T-helper 17 cell (primary cell): ENCODE measurements at places on chromosomes 7 and 10.

DNA sequence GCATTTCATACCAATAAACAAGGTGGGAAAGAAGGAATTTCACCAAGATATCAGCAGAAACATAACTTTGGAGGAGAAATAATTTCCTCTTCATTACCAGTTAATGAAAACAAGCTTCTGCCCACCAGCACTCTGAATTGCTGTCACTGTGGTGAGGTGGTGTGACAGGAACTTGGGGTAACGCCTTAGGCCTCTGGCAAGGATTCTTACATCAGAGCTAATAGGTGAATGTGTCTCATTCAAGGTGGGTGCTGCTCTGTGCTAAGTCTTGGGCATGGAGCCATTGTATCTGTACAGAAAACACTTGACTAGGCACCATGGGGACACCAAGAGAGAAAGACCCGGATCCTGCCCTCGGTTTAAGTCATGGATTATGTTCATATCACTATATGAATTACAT, 8.3 kb upstream of the LOXL4 start:
- no peak for DNase-seq

DNA sequence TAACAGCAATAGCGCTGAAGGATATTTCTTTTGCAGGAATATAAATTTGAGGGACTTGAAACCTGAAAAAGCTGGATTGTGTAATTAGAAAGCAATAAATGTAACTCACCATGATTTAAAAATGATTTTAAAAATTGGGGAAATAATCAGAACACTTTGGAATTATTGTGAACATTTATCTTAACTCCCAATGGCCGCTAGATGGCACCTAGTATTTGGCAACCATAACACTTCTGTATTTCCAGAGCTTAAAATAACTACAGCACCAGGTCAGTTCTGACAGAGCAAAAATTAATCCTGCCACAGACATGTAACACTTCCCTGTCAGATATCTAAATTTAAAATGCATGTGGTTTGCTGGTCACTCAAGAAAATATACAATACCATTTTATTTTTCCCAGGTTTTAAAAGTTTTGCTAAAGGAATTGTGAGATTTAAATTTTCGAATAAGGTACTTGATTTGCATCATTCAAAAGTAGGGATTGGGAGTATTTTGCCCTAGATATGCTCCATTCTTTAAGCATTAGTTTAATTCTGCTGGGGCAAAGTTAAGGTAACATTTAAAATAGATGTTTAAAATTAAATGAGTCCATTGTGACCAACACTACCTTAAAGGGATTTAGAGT, 144.5 kb downstream of the PPP1R3A start:
- DNase-seq = no peak

DNA sequence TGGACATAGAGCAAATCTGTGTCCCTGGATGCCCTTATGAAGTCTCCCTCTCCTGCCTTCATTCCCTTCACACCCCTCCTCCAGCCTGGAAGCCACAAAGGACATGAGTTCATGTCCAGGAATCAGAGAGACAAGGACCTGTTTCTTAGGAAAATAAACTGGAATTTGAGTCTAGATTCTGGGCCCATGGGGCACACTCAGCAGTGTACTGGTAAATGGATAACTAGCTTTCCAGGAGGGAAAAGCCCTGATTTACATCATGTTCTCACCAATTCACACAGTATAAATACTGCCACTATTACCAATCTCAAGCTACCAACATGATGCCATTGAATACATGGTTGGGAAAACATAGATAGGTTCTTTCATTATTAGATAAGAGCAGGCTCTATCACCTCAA, 9.9 kb downstream of the FAM237B start:
- no peak for DNase-seq

DNA sequence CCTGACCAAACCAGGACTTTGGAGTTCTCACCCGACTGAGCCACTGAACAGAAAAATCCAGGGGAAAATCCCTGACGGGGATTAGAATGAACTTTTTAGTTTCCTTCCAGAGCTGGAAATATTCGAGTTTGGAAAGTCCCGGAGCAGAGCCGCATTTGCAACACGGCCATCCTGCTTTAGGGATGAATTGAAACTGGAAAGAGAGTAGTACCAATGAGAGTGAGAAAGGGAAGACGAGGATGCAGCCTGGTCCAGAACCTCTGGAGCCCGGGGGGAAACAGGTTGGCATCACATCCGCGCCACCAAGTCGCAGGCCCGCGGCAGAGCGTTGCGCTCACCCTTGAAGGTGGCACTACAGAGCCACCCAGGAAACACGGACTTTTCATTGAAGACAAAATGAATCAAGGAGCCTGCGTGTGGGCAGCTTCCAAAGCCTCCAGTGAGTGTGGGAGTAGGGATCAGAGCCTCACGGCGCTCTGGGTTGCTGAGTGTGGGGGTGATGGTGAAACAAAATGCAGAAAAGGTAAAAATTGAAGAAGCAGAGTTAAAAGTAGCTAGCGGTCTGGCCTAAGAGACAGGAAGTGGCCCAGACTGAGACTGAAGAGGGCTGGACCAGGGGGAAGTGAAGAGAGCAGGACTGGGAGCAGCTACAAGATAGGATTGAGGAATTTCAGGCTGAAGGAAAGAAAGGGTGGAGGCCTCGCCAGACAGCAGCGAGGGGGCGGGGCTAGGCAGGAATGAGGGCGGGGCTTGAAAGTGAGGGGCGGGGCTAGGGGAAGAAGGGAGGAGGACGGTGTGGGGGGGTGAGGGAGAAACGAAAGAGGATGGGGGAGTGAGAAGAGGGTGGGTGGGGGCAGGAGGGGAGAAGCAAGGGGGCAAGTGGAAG, 1.8 kb downstream of the SMURF1 start:
- DNase-seq = peak; percentile 69

GRCh38 chr10:63166742-63167258, 33.7 kb downstream of the NRBF2 start:
- DNase-seq = no peak

DNA sequence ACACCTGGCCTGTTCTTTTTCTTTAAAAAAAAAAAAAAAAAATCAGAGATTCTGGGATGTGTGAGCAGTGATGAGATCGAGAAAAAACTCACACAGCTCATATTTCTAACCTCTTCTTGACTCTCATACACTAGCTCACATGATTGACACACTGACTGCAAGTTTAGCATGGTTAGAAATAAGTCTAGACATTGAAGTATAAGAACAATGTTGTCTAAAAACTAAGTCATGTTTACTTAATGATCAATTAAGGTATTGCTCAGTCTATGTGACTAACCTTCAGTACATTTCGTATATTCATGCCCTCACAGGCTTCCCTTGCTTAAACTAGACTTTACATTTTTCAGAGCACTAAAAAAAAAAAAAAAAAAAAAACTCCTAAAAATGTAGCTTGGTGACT, 775.1 kb downstream of the GATA3 start:
- no peak for DNase-seq

GRCh38 chr10:86793696-86794095, 37.3 kb downstream of the BMPR1A start:
- no peak for DNase-seq

GRCh38 chr10:112898540-112899390, 51.3 kb upstream of the TCF7L2 start:
- no peak for DNase-seq
